ENCODE measurements at places on chromosomes 6 and 20. TPM values are rescaled to one million over a fixed set of nuclear protein-coding genes. Genes with fewer than 3 reads are reported as not detected.

GRCh38 chr6:10537726-10538125 lies 16.6 kb downstream of the GCNT2 start:
- no peak for DNase-seq

GRCh38 chr20:3072530-3073250 lies 1.3 kb downstream of the OXT start:
- no peak for DNase-seq

- no peak for DNase-seq
Observed at GRCh38 chr6:17268114-17268513, 13.0 kb upstream of the RBM24 start.

- DNase-seq: no peak
Observed at GRCh38 chr6:25250878-25251277, 28.3 kb upstream of the CARMIL1 start.

DNA sequence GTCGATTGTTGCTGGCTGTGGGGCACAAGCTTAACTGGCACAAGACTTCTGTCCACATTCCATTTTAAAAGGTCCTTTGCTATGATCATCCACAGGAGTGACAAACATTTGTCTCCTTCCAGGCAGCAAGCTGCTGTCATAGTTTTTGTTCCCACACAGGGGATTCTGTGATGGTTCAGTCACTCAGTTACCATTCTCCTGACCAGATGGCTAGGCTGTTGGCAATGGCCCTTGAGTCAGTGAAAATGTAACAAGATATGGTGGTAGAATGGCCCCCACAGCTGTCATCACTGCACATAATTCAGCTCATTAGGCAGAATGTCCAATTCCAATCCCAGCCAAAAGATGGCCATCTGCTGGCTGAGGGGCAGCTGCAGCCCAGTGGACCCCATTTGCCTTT lies 13.7 kb downstream of the BPIFA1 start:
- DNase-seq: no peak

- no peak for DNase-seq
Observed at GRCh38 chr6:137978252-137978896, 111.3 kb downstream of the TNFAIP3 start.

BMP7 gene
- 22.4 TPM for polyA plus RNA-seq

RBPJL gene
- polyA plus RNA-seq: not detected

DNA sequence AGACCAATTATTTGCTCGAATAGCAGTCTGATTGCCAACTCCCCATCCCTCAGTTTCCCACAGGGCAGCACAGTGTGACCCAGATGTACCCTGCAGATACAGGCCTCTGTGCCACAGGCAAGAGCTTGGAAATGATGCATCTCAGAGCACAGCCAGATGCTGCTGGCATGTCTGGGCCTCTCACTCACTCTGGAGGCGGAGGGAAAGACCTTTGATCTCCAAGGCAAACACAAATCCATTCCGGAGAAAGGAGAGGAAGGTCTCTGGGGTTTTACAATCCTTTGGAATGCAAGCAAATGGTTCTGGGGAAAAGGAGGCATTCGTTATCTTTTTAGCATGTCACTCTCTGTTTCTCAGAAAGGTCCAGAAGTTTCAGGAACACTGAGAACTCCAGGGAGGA lies 74.2 kb downstream of the RIOK1 start:
- no peak for DNase-seq

GRCh38 chr20:36642136-36642535 lies 3.9 kb downstream of the SLA2 start:
- DNase-seq: no peak

All from right cardiac atrium (tissue), 5 donors.